Stimulated activated CD8-positive, alpha-beta memory T cell treated with anti-CD3 and anti-CD28 coated beads, Interleukin-12 subunit alpha, Interleukin-12 subunit beta, amount 100 ng/mL, for 4 hours (primary cell): ENCODE measurements at places on chromosomes 2 and 18.

DNA sequence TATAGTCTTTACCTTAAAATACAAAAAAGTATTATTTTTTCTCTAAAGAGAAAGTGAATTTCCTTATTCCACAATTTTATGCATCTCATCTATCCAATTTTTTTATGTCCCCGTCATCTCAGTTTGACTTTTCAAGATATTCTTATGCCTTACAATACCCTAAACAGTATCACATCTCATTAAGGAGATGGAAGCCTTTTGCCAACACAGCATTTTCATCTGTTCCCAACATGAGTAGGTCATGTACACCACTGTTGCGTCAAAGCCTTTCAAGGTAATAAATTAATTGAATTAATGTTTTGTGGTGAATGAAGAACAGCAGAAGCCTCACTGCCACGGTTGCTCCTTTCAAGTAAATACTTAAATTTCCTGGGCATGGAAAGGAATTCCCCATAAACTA is 299.4 kb downstream of the EPHA4 start:
- DNase-seq = no peak

- no peak for DNase-seq
Measured at GRCh38 chr18:5998907-5999306, 103.6 kb upstream of the TMEM200C start.

DNA sequence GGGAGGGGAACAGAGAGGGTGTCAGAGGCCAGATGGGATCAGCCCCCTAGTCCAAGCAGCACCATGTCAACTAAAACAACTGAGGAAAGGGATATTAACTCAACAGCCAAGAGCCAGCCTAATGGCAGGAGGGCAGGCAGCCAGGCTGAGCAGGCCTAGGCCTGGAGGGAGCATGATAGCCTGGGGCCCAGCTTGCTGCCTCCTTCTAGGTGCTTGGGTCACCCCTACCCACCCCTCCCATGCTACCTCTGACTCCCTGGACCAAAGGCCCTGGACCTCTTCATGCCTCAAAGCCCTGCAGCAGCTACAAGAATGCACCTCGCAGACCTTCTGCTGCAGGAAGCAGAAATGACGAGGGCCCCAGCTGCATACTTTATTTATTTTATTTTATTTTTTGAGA is 22.1 kb upstream of the TNS1 start:
- no peak for DNase-seq

DNA sequence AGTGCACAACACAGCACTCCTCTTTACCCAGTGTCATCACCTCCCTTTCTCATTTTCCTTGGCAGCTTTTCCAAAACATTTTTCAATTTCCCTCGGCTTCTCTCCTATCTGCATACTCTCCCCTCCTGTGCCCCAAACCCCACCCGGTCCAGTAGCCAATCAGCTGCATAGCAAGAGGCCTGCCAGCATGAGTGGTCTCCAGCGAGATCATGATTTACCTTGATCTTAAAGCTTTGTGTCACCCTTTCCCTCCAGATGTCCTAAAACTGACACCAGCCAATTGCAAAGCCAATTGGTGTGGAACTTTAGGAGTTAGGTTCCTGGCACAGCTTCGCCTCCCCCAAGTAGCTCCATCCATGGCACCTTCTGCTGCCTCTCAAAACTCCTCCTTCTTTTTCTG is 45.2 kb upstream of the SH3RF3 start:
- no peak for DNase-seq

DNA sequence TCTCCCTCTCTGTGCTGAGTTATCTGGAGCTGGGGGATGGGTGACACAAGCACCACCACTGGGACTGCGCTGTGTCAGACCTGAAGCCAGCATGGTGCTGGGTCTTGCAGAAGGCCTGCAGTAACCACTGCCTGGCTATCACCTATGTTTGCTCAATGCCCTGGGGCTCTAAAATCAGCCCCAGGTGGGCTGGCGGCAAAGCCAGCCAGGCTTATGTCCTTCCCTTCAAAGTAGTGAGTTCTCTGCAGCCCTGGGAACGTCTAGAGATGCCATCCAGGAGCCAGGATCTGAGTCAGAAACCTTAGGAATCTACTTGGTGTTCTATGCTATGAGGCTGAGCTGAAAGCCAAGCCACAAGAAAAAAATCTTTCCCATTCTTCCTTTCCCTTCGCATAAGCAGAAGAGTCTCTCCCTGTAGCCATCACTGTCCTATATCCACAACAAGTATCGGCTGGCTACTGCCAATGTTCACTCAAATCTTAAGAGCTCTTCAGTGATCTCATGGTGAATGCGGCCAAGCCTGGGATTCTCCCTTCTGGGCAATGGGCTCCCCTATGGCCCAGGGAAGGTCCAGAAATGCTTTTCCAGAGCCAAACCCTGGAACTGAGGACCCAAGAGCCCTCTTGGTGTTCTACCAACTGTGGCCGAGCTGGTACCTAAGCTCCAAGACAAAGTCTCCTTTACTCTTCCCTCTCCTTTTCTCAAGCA is 248.7 kb downstream of the ZNF385B start:
- no peak for DNase-seq

DNA sequence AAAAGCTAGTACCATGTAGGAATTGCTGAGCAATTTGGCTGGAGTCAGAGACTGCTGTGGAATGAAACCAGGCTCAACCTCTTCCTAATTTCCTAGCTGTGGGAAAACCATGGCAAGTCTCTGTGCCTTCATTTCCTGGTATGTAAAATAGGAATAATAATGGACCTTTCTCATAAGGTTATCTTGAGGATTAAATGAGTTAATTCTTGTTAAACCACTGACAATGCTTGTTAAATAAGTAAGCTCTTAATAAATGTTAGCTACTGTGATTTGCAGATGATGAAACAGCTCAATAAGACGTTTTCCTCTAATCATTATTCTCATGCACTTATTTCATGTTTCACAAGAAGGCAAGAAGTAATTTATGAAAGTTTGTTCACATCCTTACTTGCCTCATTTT is 346.7 kb downstream of the RND3 start:
- DNase-seq = no peak

DNA sequence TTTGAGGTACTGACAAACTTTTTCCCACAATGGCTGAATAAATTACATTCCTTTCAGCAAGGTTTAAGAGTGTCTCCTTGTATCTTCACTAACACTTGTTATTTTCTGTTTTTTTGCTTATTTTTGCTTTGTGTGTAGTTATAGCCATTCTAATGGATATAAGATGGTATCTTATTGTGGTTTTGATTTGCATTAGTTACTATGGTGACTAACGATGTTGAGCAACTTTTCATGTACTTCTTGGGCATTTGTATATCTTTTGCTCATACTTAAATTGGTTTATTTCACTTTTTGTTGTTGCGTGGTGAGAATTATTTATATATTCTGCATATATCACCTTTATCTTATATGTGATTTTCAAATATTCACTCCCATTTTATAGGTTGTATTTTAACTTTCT is 79.9 kb upstream of the FSIP2 start:
- DNase-seq = no peak
